ENCODE measurements at places on chromosomes 6 and 20.

- no peak for DNase-seq
These were observed 7.5 kb downstream of the YTHDF1 start for GRCh38 chr20:63208346-63208909.

GRCh38 chr20:2745936-2746635 is 53.5 kb downstream of the EBF4 start:
- DNase-seq = no peak

- DNase-seq = no peak
These were observed 16.6 kb downstream of the POM121L2 start for GRCh38 chr6:27295301-27296079.

DNA sequence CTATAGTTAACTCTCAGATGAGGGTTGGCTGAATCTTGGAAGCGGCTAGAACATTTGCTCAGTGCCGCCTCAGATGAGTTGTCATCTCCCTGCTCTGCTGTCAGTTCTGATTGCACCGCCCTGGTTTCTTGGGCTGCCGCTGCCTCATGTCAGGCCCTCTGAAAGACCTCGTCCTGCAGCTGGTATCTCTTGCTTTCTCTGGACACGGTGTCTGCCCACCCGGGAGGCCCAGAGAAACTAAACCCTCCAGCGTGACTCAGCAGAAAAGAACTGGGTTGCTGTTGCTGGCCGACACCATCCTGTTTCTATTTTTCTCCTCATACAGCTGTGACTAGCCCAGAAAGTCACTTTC is 355.4 kb downstream of the CD83 start:
- DNase-seq = no peak

DNA sequence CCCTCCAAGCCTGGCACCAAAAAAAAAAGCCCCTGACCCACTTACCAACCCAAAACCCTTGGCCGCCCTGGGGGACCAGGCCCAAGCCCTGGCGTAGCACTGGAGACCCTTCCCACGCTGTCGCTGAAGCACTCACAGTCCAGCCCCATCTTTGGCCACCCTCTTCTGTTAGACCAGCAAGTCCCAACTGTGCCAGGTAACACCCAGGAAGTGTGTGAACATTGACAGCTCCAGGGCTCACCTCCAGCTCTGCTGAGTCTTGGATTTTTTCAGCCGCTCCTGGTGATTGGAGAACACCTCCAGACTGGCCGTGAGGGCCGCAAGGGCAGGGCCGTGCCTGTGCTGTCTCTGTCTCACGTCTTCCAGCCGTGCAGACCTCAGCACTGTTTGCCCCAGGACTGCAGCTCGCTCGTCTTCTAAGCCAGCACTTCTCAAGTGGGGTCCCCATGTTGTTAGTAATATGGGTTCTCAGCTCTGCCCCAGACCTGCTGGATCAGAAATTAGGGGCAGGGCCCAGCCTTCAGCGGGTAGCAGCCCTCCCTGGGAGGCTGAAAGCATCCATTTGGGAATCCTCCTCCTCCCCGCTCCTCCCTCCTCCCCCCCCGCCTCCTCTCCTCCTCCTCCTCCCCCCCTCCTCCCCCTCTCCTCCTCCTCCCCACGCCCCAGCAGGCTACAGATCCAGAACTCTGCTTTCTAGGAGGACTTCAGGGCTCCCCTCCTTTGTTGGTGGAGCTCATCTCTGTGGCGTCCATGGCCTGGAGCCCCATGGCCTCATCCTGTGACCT is 18.1 kb downstream of the NPEPL1 start:
- DNase-seq = no peak

DNA sequence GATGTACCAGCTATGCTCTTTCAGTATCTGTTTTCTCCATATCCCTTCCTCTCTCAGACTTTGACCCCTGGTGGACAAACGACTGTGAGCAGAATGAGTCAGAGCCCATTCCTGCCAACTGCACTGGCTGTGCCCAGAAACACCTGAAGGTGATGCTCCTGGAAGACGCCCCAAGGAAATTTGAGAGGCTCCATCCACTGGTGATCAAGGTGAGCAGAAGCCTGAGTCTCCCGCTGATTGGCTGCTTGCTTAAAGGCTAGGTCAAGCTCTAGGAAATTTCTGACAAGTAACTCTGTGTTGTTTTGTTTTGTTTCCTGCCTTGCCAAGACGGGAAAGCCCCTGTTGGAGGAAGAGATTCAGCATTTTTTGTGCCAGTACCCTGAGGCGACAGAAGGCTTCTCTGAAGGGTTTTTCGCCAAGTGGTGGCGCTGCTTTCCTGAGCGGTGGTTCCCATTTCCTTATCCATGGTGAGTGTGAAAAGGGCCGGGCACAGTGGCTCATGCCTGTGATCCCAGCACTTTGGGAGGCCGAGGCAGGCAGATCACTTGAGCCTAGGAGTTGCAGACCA is 28.6 kb downstream of the C6orf89 start:
- DNase-seq = no peak

DNA sequence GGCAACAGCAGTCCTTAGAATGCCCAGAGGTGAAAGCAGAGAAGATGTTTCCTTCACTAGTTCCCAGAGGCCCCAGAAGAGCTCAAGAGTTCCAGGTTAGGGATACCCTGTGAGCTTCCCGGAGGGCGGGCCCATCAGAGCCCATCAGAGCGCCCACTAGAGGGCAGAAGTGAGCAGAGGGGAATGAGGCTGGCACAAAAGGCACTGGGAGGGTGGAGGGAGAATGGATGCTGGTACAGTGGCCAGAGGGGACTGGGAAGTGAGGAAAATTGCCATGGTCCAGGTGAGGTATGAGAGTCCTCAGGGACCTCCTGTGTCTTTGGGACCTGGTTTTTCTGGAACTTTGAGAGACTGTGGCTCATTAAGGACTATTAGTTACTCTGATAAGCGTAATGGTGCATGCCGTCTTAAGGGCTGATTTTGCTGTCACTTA is 57.3 kb downstream of the LINC00237 start:
- DNase-seq = no peak

- DNase-seq = no peak
These were observed 105.3 kb upstream of the SUPT3H start for GRCh38 chr6:45483021-45483420.

DNA sequence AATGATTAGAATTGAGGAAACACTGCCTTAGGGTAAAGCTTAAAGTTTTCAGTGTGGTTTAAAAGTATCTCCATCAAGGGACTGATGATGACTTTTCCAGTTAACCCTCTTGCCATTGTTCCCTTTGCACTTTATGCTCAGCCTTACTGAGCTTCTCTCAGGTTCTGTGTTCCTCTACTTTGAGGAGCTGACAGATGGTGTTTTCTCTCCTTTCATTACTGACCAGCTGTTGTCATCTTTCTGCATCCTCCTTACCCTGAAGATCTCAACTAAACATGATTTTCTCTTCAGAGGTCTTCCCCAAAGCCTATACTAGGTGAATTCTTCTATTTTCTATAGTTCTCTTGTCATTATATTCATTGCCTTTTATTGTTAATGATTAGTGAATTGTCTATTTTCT is 475.6 kb upstream of the SYNCRIP start:
- no peak for DNase-seq

- DNase-seq = no peak
These were observed 38.9 kb downstream of the MAP3K7 start for GRCh38 chr6:90547991-90548390.

DNA sequence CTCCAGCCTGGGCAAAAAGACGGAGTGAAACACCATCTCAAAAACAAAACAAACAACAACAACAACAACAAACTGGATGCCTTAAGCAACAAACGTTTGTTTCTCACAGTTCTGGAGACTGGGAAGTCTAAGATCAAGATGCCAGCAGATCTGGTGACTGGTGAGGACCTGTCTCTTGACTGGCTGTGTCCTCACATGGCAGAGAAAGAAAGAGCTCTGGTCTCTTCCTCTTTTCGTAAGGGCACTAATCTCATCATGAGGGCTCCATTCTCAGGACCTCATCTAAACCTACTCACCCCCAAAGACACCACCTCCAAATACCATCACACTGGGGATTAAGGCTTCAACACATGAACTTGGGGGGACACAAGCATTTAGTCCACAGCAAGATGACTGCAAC is 13.5 kb upstream of the GFOD1 start:
- no peak for DNase-seq

DNA sequence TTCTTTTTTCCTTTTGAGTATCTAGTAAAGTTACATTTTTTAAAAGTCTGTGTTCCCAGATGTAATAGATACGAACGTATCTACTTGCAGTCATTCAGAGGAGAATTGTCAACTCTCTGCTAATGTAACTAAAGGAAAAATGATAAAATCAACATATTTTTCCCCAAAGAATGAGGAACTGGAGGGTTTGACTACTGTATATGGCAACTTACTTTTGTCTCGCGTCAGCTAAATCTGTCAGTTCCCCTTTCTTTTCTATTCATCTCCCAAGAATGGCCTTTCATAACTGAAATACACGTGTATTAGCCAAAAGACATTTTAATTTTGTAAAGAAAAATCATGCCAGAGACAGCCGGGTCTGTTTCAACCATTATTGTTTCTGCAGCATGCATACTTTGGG is 5.4 kb downstream of the EYA2 start:
- no peak for DNase-seq

- peak; percentile 32 for DNase-seq
These were observed 59.9 kb upstream of the MAP7 start for GRCh38 chr6:136609873-136610706.

- no peak for DNase-seq
These were observed 247.4 kb downstream of the TBC1D32 start for GRCh38 chr6:121086876-121087275.

DNA sequence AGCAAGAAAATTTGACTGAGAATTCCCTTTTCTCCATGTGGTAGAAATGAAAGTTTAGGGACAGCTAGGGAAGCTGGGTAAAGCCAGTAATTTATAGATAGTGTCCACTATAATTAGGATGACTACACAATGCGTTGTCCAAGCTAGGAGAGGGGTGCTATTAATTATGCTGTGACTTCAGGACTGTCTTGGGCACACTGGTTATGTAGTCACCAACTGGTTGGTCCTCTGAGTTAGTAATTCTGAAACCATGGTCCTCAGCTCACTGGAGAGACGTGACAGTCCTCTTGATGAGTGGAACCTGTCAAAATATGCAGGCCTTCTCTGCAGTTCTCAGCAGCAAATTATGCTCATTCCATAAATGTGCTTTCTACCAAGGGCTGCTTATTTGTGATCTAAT is 94.6 kb upstream of the ENPP5 start:
- no peak for DNase-seq

DNA sequence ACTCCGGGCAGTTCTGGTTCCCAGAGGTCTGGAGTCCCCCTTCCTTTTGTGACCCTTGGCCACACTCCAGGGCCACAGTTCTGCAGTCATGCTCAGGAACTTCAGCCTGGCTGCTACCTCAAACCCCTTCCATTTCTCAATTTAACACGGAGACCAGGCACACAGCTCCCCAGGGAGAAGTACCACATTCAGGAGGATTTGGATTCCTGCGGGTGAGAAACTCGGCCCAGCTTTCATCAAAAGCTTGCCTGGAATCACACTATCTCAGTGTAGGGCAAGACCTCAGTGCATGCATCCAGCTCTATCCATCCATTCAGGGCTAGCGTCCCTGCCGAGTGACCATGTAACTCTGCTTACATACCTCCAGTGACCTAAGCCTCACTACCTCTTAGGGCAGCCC is 16.8 kb upstream of the IP6K3 start:
- no peak for DNase-seq

DNA sequence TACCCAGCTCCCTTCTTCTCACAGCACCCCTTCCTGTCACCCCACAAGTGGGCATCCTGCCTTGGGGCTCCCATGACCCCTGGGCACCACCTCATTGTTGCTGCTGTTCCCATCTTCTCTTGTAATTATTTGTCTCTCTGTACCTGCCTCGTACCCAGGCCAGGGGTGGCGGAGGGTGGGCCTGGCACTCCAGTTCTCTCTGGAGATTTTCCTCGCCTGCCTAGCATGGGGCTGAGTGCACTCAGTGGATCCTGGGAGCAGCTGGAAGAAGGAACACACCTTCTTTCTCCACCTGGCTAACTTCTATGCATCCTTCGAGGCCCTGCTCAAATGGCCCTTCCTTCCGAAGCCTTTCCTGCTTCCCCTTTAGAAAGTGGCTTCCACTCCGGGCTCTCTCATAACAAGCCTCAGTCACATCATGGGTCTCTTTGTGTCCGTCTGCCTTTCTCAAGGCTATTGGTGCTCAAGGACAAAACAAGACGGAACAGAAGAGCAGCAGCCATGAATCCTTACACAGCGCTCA is 79.2 kb downstream of the SRC start:
- no peak for DNase-seq

DNA sequence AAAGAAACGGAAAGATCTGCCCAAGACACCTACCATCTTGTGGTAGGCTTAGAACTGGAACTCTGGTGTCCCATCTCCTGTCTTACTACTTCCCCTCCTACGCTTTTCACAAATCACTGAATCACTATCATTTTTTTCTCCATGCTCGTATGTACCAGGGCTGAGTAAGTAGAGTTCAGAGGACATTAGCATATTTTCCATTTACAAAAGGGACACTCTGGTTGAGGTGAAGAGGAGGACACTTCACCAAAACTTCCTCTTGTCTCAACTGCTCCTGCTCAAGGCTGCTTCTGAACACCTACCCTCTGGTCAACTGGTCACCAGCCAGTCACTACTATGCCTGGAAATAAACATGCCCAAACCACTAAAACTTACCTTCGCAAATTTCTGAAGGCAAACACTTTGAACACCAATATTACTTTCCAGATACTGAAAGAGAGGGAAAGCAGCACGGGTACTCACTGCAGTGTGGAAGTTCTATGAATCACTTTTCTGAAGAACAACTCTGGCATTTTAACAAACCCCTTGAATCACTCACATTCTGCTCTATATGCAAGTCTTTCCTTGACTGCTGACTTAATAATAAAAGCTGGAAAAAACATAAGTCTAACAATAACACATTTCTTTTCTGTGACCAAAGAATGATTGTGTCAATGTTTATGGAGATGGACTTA is 123.3 kb downstream of the INSM1 start:
- no peak for DNase-seq

- DNase-seq = peak; percentile 10
These were observed 63.0 kb downstream of the RIPOR3 start for GRCh38 chr20:50628332-50628731.

DNA sequence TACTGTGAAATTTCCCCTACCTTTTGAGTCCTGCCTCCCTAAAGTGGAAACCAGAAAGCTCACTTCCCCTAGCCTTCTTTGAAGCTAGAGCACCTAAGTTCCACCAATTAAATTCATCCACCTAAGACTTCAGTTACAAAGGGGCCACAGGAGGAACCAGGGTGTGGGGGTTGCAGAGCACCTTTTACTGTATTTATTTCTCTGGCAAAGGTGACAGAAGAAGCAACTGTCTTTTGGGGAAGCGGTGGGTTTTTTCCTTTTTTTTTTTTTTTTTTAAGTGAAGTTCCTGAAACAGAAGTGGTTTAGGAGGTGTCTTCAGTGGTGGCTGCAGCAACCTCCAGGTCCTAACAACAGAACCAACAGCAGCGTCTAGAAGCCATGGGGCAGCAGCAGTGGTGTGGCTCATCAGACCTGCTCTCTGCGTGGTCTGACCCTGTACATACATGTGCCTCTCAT is 13.1 kb downstream of the PSMB9 start:
- no peak for DNase-seq

- DNase-seq = no peak
These were observed 45.1 kb upstream of the NEDD9 start for GRCh38 chr6:11277275-11278206.

DNA sequence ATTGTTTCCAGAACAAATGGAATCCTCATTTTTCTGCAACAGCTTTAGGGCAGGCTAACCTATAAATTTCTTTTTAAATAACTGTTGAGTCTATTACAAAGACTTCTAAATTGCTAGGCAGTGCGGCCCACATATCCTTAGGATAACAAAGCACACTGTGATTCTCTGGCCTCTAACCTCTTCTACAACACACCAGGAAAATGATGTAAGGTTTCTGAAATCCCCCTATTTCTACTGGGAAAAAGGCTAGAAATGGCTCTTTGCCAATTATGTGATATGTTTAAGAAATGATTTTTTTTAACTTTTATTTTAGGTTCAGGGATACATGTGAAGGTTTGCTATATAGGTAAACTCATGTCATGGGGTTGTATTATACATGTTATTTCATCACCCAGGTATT is 17.3 kb upstream of the NT5E start:
- no peak for DNase-seq

Measured in NCI-H1436 treated with DMSO at 0.1 percent for 48 hours (cell line).